Activated T-cell treated with anti-CD3 and anti-CD28 coated beads for 48 hours (primary cell): ENCODE measurements at places on chromosomes 2 and 18.
A peak's percentile ranks its signal among the peaks of the same experiment; 100 is the strongest.

- DNase-seq = no peak
These were observed 666 bp upstream of the STAT1 start for GRCh38 chr2:191014653-191015020.

DNA sequence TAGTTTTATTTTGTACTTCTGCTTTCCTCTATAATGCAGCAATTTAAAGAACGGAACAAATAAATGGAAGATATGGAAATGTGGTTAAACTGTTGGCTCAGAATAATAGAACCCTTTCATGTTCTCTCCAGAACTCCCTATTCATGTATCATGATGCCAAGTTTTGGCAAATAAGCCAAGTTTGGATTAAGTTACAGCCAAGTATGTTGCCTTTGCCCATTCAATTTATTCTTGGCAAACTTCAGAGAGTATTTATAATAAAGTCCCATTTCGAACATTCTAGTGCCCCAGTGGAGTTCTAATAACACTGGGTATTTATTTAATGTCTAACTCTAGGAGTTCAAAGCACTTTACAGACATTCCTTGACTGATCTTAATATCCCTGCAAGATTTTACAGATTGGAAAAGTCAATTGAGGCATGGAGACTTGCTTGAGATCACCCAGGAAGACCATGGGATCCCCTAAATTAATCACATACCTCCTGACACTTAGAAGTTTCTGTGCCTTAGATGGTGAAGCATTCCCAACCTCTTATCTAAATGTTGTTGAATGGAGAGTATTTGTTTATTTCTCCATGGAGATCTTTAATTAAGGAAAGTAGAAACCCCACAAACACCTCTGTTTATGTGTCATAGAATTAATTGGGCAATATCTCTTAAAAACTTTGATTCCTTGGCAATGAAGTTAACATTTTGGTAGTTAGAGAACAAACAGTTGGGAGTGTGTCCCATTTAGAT is 106.7 kb downstream of the ACKR3 start:
- DNase-seq = no peak

GRCh38 chr2:67286981-67287759 is 110.0 kb upstream of the ETAA1 start:
- DNase-seq = no peak

- no peak for DNase-seq
These were observed 95.3 kb upstream of the FANCL start for GRCh38 chr2:58336416-58336815.

DNA sequence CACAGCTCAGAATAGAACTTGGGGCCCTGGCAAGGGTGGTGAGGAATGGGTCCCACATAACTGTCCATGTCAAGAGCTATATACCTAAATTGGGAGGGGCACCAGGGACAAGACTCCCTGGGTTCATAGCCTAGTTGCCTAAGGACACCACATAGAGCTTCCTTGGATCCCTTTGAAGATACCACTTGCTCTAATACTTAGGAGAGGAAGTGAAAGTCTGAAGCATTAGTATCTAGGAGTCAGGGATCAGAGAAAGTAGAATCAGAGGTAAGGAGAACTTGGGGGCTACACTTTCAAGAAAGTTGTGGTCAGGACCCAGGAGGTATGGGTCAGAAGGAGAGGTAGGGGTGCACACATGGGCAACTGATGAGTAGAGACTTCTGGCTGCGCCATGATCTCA is 318.2 kb upstream of the SLC39A10 start:
- no peak for DNase-seq

DNA sequence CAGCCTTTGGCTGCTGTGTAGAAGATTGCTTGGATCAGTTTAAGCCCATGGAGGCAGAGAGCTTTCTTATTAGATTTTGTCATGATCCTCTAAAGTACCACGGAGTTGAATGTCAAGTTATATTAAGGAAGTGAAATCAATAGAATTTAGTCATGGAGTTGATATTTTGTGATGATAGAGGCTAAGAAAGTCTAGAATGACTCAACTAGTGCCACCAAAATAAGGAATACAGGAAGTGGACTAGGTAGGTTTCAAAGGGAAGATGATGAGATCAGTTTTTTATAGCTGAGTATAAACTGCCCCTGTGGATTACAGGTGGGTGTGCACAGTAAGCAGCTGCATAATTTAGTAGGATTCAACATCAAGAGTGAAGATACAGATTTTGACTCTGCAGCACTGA is 25.2 kb downstream of the FBXO36 start:
- DNase-seq = no peak

DNA sequence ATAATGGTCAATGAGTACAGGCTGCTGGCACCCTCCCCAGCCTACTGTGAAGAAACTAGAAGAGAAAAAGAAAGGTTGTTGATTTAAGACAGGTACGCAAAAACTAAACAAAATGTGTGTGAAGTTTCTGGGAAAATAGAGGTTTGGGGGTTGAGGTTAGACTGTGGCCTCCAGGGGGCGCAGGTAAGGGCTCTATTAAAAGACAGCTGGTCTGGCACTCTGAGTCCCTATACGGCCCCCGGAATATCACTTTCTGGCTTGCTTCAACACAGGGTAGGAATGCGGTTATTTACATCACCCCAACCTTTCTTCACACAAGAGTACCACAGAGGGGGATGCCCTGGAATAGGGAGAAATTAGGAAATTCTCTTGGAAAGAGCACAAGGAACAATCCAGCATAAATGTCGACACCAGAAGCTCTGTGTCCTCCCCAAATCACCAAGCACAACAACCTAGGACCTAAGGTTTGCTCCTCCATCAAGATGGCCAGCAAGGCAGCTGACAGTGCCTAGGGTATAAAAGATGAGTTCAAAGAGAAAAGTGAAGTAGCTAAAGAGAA is 480.8 kb upstream of the KLHL29 start:
- peak; percentile 1 for DNase-seq

- no peak for DNase-seq
These were observed 407.7 kb upstream of the SLC8A1 start for GRCh38 chr2:40859617-40860016.

GRCh38 chr2:216151313-216152025 is 42.3 kb downstream of the XRCC5 start:
- DNase-seq = no peak
